ENCODE measurements at places on chromosomes 3 and 15.

GRCh38 chr3:140113996-140114788 is 179.2 kb downstream of the CLSTN2 start:
- DNase-seq, result no peak

- DNase-seq, result no peak
Measured at GRCh38 chr3:147941969-147942368, 532.8 kb downstream of the ZIC1 start.

- DNase-seq, result no peak
Measured at GRCh38 chr3:45486926-45487325, 98.5 kb downstream of the LARS2 start.

DNA sequence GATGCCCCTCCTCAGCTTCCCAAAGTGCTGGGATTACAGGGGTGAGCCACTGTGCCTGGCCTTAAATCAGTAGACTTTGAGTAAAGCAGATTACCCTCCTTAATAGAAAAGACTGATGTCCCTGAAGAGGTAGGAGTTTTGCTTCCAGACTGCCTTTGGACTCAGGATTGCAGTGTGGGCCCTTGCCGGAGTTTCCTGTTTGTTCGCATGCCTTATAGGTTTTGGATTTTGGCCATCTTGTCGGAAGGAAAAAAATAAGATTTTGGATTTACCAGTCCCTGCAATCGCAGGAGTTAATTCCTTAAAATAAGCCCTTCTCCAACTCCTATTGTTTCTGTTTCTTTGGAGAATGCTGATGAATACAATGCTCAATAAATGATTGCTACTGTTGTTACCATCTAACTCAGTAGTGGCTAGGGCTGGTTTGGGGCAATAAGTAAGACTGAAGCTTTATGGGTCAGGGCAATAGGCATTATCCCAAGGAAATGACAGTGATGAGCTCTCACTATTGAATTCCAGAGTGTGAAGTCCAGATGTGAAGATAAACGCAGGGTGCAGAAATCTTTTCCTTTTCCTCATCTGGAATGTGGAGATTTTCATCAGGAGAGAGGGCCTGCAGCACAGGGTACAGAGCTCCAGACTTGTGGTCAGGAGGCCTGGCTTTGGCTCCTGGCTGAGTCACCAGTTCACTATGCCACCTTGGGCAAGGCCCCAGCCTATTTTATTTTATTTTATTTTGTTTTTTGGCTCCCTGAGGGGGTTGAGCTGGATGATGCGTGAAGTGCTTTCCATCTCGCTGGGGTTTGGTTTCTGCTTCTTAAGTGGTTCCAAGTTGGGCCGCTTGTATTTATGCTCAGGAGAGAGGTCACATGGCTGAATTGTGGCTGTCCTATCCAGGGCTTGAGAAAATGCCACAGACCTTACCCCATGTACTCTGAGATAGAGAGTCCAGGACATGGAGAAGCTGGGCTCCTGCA is 25.3 kb downstream of the FOXL2 start:
- no peak for DNase-seq

DNA sequence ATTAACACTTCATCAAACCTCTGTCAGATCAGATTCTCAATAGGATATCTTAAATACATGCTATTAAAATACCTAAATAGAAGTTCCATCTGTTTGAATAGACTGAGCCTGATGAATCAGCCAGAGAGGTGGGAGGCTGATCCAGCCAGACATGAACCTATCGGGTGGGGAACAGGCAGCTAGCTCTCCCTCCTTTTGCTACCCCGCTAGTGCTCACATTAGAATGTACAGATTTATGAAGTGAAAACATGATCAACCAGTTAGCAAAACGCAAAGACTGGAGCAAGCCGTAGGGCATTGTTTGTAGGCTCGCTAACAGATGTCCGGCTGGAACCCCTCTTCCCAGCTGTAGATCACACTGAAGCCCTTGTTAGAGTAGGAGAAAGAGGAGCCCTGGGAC is 54.4 kb downstream of the GTF2E1 start:
- no peak for DNase-seq

DNA sequence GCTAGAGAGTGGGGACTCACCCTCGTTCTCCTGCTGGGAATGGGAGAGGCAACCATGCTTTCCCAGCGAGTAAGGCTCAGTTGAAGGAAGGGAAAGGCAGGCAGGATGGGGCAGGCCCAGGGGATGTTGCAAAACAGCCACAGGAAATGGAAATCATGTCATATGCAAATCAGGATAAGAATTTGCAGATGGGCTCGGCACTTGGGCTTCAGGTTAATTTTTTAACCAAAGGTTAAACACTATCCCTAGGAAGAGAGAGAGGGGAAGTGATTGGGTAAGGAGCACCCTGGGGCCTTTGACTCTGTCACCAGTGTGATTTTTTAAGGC is 14.6 kb upstream of the PLA2G4E start:
- DNase-seq, result no peak

- no peak for DNase-seq
Measured at GRCh38 chr3:119343719-119344118, 49.5 kb downstream of the ARHGAP31 start.

DNA sequence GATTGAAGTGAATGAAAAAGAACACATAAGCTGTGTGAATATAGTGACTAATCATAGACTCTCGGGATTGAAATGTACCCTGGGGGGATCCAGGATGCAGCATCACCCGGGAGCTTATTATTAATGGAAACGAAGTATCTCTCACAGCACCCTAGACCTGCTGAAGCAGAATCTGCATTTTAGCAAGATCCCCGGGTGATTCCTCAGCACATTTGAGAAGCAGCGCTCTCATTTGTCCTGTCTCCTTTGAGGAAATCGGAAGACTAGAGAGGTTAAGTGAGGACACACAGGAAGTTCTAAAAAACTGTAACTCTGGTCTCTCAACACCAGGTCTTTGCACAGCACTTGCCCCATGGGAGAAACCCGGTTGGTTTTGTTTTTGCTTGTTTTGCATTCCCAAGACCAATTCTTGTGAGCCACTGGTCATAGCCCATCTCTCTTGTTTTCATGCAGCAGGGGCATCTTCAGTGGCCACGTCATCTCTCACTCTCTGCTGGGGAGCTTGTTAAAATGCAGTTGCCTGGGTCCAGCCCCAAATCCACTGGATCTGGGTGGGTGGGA is 30.2 kb downstream of the ZNF710 start:
- DNase-seq, result no peak

DNA sequence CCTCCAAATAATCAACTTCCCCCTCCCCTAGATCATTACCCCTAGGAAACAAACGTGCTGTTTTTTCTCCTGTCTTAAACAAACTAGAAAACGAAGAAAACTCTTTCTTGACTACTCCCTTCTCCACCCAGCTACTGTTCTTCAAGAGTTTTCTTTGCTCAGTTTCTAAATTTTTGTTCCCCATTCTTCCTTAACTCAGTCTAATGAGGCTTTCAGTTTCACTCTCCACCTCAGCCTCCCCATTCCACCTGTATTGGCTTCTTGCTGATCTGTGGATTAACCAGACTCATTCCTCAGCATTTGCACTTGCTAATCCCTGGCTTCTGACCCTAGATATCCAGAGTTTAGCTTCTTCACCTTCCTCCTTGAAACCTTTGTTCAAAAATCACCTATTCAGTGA is 26.8 kb downstream of the SERPINI1 start:
- DNase-seq, result no peak

DNA sequence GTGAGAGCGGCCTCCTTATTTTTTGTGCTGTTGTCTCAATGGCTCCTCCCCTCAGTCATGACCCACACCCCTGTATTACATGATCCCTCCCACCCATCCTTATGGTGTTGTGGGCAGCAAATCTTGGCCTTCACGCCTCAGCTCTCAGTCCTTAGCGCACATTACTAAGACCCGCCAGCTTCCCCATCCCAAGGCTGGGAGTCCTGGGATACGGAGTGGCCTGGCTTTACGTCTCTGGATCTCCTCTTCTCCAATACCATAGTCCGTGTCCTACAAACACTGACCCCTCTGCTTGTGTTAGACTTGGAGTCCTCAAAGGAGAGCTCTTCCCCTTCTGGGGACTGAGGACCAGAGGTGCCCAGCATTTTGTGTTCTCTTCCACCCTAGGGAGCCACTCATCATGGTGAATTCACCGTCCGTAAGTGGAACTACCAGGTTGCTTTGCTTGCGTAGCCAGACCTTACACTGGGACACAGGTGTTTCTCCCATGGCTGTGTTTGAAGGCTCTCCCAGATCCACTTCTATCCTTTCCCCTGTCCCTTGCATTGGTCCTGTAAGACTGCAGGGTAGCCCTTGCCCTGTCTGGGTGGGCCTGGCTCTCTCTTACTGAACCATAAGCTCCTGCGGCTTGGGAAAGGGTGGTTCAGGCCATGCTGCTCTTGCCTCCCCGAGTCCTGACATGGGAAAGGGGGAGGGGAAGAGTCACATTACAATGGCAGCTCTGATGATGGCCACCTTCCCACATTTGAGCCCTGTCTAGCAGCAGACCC is 13.6 kb downstream of the GRM2 start:
- DNase-seq, result no peak

DNA sequence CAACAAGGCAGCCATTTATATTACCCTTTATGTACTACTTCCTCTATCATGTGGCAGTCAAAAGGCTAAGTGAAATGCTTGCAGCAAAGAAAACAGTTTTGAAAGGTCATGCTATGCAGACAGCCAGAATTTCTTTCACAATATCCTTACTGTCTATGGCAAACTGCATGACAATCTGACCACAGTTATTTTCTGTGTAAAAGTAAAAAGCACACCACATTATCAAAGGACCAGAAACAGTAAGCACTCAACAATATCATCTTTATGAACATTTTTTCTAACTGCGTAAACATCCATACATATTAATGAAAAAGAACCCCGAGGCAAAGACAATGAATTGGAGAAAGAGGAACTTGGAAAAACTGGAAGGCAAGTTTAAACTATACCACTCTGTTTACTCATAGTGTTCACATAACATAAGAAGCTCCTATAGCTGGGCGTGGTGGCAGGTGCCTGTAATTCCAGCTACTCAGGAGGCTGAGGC is 47.9 kb downstream of the PIK3CB start:
- DNase-seq, result no peak

GRCh38 chr3:153628591-153628990 is 466.6 kb downstream of the RAP2B start:
- no peak for DNase-seq

DNA sequence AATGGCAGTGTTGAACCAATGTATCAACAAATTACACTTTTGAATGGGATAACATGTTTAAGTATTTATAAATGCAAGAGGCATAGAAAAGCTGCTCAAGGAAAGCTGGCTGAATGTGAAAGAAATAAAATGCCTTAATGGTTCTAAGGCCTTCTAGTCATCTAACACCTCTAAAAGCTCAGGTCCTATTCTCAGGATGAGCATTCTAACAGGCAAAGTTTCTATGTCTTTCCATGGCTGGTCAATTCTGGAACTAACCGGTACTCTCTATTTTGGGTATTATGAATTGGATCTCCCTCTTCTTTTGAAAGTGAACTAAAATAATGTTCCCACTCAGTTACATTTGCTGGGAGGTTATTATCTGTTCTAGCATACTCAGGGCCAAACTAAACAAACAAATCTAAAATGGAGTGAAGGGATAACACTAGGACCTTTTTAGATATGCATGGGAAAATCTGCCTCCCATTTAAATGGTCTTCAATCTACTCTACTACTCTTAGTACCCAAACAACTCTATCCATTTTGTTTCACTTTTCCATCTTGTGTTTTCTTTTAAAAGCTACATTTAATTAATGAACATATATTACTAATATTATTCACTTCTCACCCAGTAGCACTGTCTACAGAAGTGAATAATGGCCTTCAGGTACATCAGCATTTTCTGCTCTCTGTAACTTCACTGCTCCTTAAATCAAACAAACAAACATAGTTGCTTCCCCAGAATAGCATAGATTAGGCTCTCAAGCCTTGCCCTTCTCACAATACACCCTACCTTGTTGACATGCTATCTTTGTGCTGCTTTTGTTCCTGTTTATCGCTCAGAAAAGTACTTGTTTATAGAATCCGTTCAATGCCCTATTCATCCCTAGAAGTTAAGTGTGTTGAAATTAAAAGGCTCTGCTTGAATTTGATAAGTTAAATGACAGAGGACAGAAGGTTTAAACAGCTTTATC is 46.4 kb downstream of the CBLB start:
- no peak for DNase-seq

DNA sequence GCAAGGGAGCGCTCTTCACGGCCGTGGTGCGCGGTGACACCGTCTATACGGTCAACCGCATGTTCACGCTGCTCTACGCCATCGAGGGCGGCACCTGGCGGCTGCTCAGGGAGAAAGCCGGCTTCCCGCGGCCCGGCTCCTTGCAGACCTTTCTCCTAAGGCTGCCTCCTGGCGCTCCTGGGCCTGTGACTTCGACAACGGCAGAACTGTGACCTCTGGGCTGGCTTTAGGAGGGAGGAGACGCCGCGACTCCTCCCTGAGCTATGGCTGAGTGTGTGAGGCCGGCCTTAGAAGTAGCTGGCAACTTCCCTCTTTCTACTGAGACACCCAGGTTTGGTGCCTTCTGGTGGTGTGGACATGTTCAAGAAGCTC is 1.4 kb downstream of the KBTBD13 start:
- DNase-seq, result no peak

- no peak for DNase-seq
Measured at GRCh38 chr3:171874251-171874681, 31.1 kb downstream of the TMEM212 start.

DNA sequence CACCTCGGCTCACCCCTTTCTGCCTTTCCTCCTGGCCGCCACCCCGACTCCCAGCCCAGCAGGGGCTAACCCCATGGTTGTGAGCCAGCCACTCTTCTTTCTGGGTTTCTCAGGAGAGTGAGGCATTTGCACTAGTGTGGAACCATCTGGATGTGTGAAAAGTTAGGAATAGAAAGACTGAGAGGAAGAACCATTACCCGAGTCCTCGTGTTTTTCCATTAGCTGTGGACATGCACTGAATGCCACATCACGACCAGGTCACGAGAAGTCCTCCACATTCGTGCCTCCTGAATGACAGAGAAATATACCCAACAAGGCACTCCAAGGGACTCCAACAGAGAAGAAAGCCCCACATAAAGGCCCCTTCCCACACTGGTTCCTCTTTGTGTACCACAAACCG is 18.0 kb upstream of the RAD18 start:
- DNase-seq, result no peak

- no peak for DNase-seq
Measured at GRCh38 chr3:8668216-8668615, 23.6 kb upstream of the SSUH2 start.

DNA sequence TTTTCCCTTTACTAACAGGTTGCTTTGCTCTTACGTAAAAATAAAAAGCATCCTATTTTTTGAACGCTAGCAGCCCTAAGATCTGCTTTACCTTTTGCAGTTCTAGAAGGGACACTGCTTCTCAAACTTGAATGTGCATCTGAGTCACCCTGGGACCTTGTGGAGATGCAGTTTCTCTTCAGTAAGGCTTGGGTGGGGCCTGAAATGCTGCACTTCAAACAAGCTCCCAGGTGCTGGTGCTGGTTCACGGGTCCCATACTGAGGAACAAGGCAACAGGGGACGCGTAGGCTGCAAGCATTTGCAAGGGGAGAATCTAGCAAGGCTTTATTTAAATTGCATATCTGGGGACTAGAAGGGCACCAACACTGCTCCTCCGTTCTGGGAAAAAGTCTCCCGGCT is 30.0 kb downstream of the MB21D2 start:
- DNase-seq, result no peak

DNA sequence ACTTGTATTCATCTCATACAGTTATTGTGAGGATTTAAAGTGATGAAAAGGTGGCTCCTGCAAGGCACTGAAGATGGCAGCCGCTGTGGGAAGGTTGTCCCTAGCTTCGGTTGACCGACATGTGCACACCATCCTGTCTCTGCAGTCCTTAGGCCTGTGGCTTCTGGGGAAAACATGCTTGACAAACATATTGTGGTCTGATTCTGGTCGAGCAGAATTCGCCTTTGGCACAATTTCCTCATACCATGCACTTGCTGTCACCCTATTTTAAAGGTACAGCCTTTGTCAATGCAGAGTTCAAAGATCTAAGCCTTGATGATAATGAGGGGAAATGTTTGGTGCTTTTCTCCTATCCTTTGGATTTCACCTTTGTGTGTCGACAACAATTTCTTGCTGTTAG is 50.9 kb downstream of the PRICKLE2 start:
- DNase-seq, result no peak
